ENCODE measurements at places on chromosomes 1 and 21.

DNA sequence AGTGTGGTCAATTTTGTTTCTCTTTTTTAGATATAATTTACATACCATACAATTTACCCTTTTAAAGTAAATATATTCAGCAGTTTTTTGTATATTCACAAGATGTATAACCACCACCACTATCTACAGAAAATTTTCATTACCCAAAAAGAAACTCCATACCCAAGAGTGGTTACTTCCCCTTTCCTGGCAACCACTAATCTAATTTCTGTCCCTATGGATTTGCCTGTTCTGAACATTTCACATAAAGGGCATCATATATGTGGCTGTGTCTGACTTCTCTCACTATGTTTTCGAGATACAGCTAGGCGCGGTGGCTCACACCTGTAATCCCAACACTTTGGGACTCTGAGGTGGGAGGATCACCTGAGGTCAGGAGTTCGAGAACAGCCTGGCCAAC, 13.6 kb downstream of the PACC1 start:
- no peak for DNase-seq

DNA sequence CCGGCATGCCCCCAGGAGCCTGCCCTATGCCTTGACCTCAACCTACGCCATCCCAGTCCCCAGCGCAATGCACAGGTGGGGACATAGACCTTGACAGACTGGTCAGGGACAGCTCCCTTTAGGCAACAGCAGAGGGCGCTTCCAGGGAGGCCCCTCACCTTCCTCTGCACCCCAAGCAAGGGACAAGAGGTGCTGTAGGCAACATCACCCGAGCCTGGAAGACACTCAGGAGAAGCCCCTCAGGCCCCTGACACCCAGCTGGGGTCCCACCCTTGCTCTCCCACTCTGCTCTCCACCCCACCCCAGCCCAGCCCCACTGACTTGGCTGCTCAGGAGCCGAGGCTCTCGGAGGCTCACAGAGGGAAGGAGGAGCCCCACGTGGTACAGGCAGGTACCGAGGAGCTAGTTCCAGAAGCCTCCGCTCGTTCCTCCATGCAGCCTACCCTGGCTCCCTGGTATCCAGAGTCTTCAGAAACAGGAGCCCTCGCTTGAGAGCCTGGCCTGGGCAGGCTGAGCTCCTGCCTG, 2.4 kb upstream of the WNT3A start:
- peak; percentile 8 for DNase-seq

GRCh38 chr1:107682467-107682866, 282.5 kb downstream of the VAV3 start:
- DNase-seq = no peak

DNA sequence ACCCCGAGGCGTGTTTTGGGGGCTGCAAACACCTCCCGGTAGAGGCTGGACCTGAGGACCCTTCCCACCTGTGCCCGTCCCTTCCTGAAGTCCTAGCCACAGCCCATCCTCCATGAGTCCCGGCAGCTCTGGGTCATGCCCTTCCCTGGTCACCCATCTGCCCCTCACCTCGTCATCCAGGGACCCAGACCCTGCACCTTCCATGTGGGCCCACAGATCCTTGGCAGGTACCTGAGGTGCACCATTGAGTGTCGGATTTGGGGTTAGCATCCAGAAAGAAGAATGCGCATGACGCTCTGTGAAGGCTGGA, 6.8 kb downstream of the RNF187 start:
- no peak for DNase-seq

DNA sequence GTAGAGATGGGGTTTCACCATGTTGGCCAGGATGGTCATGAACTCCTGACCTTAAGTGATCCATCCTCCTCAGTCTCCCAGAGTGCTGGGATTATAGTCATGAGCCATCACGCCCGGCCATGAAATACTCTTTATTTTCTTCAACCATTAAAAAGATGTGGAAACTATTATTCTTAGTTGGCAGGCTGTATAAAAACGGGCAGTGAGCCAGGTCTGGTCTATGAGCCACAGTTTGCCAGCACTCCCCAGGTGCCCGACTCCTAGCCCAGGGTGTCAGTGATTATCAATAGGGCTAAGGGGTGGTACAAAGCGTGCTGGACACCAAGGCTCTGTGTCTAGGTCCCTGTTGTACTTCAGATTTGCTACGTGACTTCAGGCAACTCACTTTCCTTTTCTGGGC, 3.7 kb upstream of the TMEM61 start:
- peak; percentile 14 for DNase-seq

GRCh38 chr1:22709891-22710700, 543 bp upstream of the EPHB2 start:
- DNase-seq = peak; percentile 47

DNA sequence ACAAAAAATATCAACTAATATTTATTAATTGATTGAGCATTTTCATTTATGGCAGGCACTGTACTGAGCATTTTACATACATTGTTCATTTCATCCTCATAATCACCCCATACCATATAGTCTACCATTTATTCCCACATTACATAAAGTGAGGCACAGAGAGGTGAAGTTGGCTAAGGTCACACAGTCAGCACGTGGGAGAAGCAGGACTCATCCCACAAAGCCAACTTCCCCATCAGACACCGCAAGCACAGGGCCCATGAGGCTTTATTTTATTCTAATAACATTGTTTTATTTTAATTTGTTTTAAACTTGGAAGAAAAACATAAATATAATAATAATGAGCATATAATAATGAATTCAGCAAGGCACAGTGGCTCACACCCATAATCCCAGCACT, 43.1 kb upstream of the CAPZB start:
- DNase-seq = no peak

- DNase-seq = no peak
Measured at GRCh38 chr1:59532102-59532501, 235.2 kb downstream of the FGGY start.

- no peak for DNase-seq
Measured at GRCh38 chr1:31010086-31010989, 55.2 kb downstream of the PUM1 start.

DNA sequence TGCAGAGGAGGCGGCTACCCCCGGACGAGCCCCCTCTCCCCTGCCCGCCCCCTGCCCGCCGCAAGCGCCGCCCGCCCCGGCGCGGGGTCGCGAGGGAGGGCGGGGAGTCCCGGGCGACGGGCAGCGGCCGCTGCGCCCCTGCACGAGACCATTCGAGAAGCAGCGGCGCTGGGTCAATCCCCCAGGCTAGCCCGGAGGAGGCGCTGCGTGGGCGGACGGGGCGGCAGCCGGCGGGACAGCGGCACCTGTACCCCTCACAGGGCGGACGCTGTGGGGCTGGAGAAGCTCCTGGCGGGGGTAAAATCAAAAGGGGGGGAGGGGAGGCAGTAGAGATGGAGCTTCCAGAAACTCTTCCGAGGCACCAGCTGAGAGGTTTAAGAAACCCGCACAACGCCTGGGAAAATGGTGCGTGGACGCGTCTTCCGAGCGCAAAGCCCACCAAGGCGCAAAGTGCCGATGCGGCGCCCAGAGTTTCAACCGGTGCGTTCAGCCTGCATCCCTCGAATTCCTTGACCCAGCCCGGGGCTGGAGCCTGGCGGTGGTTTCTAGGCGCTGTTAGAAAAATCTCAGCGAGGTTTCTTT, at the start of gene PLPPR5:
Gene PLPPR5 (minus strand): TSS at position 1 of the 582 bp plus-strand sequence. CDS start 190 bp downstream, outside the sequence.
- DNase-seq = peak; percentile 3

GRCh38 chr21:17089091-17089491, 423.8 kb upstream of the CXADR start:
- DNase-seq = peak; percentile 64

GRCh38 chr1:207502726-207503125, 6.8 kb downstream of the CR1 start:
- DNase-seq = no peak

GRCh38 chr1:78095593-78095992, 49.8 kb downstream of the GIPC2 start:
- no peak for DNase-seq

DNA sequence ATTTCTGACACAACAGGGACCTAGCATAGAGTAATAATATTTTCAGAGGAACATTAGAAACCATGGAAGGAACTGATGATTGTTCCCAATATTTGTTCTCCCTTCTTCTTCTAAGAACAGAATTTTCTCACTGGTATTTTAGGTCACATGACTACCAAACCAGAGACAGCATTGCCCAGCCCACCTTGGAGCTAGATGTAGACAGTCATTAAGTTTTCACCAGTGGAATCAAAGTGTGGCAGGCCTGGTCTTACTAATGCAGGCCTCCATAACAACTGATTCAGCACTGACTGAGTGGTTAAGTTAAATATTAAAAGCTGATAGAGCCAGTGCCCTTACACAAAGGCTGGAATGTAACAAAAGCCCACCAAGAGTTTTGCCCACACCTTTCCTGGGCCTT, 244.4 kb downstream of the ZNF648 start:
- no peak for DNase-seq

- no peak for DNase-seq
Measured at GRCh38 chr1:209155546-209155945, 428.0 kb upstream of the CAMK1G start.

- no peak for DNase-seq
Measured at GRCh38 chr21:46542588-46543124, 62.2 kb downstream of the S100B start.

DNA sequence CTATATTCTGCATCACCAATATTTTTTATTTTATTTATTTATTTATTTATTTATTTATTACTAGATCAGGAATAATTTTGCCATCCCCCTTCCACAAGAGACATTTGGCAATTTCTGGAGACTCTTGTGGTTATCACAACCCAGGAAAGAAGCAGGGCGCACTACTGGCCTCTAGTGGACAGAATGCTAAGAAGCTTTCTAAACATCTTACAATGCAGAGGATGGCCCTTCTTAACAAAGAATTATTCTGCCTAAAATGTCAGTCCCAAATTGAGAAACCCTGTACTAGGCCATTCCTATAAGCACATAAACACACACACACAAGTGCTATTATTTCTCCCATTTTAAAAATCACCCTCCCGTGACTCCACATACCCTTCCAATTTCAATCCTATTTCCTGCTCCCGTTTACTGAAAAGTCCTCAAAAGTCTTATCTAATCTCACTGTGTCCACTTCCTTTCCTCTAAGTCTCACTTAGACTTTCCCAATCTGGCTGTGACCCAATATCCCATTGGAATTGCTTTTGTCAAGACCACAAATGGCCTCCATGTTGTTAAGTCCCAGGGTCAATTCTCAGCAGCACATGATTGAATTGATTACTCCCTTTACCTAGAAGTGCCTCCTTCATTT, 43.7 kb upstream of the RNF11 start:
- peak; percentile 65 for DNase-seq

DNA sequence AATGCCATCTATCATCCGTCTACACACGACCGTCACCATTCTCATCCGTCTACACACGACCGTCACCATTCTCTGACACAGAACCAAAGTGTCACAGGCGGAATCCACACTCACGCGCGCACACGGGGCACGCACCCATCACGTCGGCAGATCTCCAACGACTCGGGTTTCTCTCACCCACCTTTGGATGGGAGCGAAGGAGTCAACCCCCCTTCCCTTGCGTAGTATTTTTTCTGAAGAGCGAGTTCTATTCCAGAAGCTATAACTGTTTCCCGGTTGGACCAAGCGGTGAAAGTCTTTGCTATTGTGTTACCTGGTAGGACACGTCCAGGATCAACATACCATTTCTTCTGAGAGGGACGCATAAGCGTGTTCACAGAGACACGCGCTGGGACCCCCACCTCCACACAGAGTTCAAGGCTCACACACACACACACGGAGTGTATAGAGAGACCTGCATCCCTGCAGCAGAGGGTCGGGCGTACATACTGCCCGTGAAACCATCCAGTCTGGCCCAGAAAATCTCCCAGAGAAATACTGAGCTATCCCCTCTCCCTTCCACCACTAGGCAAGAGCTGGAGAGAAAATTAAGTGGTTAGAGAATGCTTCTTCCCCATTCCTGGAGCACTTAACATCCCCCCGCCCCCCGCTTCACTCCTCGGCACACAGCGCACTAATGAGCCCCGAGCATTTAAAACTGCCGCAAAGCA, 741 bp downstream of the DUSP10 start:
- DNase-seq = peak; percentile 23

DNA sequence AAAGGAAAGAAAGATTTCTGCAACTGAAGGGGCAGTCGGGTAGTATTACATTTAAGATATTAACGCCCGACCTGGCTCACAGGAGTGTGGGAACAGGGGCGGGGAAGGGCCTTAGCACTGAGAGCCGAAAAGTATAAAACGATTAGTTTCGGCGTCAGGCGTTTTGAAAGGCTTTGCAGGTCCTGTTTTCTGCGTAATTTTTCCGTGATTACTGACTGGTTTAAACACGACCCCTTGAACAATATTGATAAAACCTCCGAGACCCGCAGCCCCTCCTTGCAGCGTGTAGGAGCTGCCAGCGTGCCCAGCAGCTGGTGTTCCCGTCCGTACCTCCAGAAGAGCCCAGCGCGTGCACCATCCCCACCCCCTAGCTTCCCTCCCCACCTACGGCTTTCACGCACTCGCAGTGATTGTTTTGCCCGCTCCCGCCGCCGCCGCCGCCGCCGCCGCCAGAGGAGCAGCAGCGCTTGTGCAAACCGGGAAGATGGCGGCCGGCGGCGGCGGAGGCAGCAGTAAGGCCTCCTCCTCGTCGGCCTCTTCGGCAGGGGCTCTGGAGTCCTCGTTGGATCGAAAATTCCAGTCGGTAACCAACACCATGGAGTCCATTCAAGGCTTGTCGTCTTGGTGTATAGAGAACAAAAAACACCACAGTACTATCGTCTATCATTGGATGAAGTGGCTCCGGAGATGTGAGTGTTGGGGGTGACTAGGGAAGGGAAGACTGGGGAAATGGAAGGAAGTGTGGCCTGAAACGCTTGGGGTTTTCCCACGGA, 470 bp downstream of the RPRD2 start:
- peak; percentile 73 for DNase-seq

DNA sequence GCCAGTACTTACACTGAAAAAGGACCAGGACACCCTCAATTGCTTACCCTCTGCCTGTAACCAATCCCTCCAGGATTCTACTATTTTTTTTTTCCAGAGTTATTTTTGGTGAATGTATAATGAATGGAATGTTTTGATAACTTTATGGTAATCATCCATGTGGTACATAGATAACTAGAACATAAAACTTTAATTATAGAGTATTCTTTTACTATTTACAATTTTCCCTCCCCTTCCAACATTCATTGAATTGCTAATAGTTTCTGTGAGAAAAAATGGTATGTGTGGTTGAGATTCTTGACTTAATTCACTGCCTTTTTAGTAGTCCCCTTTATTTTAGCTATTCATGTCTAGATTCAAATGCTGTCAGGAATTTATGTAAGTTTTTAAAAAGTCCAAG, 164.6 kb downstream of the CYYR1 start:
- no peak for DNase-seq

GRCh38 chr1:31669786-31670592, 25.3 kb upstream of the PEF1 start:
- peak; percentile 94 for DNase-seq

All from NCI-H1105 (cell line).